Stimulated activated CD8-positive, alpha-beta memory T cell treated with anti-CD3 and anti-CD28 coated beads, Interleukin-4, amount 100 ng/mL, for 1 hour (primary cell): ENCODE measurements at places on chromosomes 4 and X.

- DNase-seq = no peak
Measured at GRCh38 chr4:15610855-15611254, 44.3 kb downstream of the FBXL5 start.

- DNase-seq = no peak
Measured at GRCh38 chrX:139052461-139052860, 340.9 kb upstream of the FGF13 start.

- DNase-seq = no peak
Measured at GRCh38 chrX:17826609-17827496, 34.2 kb downstream of the RAI2 start.

DNA sequence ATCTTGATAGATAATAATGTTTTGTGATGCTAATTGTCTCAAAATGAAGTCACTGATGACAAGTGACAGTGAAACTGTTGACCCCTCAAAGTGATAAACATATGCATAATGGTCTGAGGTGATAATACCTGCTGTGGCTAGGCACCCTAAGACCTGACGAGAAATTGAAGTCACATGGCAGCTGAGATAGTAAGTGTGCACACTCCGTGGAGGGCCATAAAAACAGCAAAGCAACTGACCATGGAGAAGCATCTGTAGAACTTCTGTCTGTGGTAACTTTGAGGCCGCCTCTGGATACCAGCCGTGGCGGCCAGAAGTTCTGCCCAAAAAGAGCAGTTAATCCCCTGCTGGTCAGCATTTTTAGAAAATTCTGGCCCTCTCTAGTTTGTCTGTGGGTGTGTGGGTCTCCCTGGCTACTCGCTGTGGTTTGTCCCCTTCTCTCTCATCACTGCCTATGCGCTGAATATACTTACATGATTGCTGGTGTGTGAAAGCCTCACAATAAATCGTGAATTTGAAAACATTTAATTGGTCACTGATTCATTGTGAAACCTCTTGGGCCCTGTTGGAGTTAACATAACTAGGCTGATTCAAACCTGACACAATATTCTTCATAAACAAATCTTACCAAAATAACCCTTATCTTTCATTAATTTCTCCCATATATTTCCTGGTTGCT lies 50.6 kb downstream of the CCDC149 start:
- DNase-seq = no peak

GRCh38 chr4:154958621-154959358 lies 177.7 kb downstream of the RBM46 start:
- no peak for DNase-seq

DNA sequence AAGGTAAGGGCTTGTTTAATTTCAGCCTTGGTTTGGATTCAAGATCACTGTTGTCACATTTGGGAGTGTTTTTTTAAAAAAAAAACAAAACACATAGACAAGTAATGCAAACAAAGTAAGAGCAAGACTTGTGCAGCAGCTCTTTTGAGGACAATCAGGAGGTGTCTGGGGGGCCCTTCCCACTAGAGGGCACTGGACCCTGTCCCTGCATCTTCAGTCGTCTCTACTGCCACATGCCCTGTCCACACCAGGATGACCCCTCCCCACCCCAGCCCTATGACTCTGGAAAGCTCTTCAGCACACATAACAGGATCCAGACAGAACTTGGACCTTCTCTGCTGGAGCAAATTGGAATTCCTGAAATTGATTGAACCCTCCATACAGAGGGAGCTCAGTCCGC lies 71.0 kb downstream of the USP46 start:
- DNase-seq = no peak

DNA sequence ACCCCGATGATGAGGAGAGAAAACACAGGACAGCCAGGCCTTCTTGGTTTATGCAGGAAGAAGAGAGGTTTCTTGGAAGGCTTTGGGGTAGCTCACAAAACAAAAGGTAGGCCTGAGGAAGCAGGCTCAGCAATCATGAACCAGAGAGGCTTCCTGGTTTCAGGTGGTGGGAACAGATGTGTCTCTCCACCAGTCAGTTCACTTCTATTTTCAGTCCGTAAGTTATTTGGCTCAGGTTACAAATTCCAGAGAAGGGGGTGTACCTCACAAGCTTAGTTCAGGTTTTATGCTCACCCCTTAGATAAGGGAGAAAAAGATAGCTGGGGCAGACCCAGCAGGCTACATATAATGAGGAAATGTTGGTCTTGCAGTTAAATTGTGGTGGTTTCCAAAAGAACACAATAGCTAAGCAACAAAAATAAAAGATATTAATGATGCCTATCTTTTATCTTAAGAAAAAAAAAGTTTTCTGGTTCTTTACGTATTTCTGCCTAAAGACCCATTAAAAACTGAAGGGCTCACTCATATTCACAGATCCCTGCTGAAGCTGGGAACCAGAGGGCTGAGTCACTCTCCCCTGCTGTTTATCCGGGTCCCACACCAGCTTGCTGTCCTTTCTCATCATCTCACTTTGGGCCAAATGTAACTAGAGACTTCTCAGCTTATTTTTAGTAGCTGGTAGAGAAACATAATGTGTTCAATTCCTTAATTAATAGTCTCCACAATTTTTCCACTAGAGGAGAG lies 177.0 kb downstream of the CAMK2D start:
- no peak for DNase-seq

DNA sequence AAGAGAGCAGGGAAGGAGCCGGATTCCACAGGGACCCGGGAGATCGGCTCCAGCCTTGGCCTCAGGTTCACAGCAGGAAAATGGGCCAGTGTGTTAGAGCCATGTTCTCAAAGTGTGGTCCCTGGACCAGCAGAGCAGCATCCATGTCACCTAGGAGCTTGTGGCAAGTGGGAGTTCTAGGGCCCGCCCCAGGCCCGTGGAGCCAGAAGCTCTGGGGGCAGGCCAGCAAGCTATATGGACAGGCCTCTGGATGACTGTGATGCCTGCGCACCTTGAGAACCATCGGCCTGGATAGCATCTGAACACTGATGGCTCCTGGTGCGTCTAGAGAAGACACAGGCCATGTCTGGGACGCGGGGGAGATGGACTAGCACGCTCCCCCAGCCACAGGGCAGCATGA lies 33.7 kb downstream of the SH3TC1 start:
- no peak for DNase-seq

DNA sequence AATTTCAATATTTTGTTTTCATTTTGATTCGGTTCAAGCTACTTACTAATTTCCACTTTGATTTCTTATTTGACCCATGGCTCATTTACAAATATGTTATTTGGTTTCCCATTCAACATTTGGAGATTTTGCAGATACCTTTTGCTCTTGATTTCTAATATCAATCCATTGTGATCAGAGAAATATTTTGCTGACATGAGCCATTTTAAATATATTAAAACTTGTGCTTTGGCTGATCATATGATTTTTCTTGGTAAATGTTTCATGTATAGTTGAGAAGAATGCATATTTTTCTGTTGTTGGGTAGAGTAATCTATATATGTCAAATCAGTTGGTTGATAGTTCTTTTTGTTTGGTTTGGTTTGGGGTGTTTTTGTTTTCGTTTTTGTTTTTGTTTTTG lies 95.0 kb downstream of the GASK1B start:
- DNase-seq = no peak

GRCh38 chr4:154024097-154024694 lies 235.3 kb upstream of the SFRP2 start:
- DNase-seq = no peak

DNA sequence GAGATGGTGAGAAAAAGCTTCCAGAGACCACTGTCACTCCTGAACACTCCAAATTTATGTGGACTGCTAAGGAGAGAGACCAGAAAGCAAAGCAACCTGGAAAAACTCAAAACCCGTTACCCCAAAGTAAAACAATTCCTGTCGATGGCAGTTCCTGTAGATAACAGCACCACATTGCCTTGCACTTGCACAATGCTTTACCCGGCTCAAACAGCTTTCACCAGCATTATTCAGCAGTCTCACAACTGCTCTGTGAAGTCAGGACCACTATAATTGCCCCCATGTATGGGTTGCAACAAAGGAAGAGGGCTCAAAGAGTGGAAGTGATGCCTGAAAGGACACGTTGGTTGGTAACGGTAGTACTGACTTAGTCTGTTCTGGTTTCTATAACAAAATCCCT lies 234.8 kb downstream of the BCOR start:
- no peak for DNase-seq

DNA sequence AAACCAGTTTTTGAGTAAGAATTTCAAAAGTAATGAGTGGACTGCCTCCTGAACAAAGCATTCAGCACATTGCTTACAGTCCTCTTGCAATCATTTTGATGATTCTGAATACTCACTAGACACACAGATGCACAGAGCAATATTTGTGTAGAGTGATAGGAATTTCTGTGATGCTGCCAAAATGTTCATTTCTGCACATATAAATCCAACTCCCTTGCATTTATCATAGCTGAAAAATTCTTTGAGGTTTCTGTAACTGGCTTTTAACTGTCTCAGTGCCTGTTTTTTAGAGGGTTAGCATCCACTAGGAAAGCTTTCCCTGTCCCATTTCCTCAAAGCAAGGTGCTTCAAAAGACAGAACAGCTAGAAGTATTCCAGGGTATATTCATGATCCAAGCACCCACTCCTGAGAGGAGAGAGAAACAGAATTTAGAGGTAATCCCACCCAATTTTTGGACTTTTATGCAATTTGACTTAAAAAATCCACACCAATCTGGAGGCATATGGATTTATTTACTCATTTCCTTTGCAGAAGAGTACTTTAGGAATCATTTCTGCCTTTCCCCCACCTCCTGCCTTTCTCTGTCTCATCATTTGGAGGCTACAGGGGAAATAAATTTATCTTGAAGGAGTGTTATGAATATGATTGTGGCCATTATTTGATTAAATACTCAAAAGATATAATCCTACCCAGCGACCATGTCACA lies 234.5 kb upstream of the SLIT2 start:
- DNase-seq = no peak

DNA sequence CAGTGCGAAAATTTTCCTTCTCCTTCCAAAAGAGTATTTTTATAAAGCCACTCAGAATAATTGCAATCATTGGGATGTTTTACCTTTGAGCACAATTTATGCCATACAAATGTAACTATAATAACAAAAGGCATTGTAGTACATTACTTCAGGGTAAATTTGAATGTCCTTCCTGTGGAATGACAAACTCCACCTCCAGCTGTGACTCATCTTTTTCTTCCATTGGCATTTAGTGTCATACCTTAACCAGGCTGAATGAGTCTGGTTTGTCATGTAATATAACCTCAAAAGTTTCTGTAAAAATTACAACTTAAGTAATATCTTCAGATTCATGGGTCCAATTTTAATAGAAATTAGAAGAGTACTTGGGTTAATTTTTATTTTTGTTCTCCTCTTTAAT lies 93.3 kb downstream of the TMEM47 start:
- no peak for DNase-seq

DNA sequence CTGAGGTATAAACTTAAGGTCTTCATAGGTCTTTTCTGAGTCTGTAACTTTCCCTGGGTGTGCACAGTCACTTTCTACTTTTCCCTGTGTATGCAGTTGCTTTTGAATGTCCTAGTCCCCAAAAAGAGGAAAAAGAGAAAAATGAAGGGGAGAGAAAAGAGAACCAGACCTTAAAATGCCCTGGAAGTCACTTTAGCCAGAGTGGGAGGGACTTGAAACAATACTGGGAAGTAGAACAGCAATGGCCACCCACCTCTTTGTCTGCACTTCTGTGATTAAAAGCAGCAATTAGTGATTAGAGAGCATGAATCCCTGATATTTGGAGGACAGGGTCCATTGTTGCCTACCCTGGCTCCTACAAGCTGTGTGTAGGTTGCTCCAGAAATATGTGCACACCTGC lies 36.1 kb downstream of the ZCCHC13 start:
- DNase-seq = no peak

DNA sequence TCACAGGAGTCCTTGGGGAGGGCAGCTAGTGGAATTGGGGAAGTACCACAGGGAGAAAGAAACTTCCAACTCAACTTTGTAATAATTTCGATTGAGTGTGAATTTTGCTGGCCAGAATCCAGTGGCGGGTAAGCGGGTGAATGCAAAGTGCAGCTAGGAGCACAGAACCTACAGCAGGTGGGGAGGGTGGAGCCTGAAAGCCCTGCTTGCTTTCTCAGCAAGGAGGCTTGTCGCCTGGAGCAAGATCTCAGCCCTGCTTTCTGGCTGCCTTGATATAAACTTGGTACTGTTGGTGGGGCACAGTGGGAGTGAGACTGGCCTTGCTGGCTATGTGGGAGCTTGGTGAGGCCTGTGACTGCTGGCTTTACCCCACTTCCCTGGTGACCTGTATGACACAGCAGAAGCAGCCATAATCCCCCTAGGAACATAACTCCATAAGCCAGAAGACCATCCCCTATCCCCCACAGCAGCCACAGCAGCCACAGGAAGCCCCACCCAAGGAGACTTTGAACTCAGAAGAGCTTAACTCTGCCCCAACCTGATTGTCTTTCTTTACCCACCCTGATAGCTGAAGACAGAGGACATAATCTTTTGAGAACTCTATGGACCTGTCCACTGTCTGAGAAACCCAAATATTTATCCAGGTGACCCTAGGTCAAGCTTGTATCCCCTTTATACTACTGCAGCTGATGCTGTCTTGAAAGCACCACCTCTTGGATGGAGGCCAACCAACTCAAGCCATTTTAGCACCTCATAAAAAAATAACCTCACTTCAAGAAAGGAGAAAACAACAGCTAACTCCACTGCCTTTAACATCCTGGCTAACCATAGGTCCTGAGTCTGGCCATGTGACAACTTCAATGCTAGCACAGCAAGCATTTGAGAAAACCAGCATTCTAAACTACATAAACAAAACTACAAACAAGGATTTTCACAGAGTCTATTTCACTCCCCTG lies 87.2 kb upstream of the PDE5A start:
- DNase-seq = no peak

DNA sequence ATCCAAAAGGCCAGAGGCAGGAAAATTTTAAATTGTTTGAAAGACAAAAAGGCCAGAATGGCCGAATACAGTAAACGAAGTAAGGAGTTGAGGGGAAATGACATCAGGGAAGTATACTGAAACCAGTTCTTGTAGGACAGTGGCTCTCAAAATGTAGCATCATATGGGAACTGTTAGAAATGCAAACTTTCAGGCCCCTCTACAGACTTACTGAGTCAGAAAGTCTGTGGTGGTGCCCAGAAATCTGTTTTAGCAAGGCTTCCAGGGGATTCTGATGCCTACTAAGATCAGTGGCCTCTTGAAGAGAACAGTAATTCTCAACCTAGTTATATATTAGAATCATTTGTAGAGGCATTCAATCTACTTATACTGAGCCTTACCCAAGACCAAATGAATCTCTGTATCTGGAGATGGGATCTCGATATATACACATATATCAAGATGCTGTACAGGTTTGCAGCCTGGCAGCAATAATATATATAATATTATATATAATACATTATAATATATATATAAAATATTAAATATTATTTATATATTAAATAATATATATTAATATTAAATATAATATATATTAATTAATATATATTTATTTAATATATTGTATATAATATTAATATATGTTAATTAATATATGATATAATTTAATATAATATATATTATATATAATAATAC lies 39.7 kb downstream of the ADAMTS3 start:
- DNase-seq = no peak
